ENCODE measurements at places on chromosomes 1 and 21.

DNA sequence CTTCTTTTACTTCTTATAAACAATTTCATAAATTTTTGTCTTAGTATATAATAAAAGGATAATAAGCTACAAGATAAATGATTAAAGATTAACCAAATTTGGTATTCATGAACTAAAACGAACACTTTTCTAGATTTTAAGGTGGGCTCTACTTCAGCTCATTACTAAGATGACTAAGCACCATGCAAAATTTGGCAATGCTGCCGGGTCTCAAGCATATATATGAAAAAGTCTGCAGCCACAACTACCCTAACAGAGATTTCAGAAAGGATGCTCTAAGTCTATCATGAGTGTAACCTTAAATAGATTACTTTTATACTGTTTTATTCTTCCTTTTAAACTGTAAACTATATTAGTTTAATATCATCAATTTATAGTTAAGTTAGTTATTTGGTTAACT, 47.8 kb downstream of the BRWD1 start:
- no peak for DNase-seq

DNA sequence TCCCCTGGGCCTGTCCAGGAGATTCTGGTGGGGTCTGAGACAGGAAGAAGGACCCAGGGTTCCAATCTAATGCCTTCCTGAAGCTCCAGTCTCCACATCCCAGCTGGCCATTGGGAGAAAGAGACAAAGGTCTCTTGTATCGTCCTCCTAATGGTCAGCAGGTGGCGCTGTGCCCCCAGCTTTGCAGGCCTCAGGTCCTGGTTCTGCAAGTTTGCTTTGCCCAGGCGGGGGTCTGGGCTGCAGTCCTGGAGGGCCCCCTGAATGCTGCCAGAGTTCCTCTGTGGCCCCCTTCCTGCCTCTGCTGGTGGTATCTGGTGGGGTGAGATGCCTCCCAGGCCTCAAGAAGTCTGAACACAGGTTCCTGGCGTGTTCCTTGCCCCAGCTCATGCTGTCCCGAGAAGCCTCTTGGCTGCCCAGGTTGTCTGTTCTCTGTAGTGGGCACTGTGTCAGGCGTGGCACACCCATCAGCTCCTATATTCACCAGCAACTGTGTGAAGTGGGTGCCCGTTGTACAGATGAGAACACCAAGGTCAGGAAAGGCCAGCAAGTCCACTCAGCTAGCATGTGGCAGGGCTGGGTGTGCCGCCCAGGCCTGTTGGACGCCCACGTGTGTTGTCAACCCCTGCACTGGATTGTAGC, 33.8 kb upstream of the CSF3R start:
- DNase-seq = peak; percentile 52

DNA sequence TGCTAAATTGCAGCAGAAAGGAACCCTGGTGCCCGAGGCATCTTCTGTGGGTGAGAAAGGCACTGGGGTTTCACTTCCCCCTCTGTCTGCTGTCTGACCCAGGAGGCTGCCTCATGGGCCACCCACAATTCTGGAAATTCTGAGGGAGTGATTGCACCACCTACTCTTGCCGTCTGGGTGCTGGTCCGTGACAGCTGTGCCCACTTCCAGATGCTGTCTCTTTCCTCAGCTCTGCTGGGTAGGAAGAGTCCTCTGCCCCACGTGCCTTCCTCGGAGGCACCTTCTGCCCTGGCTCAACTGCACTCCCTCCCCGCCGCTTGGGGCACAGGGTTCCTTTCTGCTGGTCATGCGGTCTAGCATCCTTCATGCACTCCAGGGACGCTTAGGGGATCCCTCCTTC, 96.3 kb downstream of the ARHGEF10L start:
- peak; percentile 80 for DNase-seq

GRCh38 chr1:242139442-242139841, 140.5 kb upstream of the MAP1LC3C start:
- DNase-seq = no peak

DNA sequence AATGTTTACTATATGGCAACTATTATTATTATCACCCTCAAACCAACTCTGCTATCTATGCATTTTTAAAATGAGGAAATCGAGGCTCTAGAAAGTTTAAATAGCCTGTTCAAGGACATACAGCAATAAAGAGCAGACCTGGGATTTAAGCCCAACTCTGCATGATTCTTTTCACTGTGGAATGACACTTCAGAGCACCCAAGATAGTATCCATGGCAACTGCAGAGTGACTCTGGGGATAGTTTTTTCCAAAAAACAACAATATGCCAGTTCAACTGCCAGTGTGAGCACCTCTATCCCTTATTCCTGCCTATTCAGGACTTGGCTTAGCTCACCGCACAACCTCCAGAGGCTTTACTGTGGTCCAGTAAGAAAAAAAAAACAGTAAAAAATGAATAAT, 293.9 kb downstream of the BRINP2 start:
- no peak for DNase-seq
